ENCODE measurements at places on chromosomes 5 and 9.

DNA sequence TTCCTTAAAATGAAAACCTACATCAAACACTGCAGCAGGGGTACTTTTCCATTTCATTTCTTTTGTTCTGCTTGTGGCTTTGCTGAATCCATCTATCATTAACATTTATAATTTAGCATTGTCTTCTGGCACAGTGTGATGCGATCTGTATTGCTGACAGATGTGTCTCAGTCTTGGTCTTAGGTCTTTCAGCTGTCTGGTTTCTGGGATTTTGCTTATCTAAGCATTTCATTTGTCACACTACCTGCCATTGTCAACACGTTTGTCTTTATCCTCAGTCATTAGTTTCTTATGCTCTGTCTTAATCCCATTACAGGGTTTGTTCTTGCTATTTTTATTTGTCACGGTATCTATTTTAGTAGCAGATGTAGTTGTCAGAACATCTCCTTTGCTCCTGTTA, 303.1 kb downstream of the IZUMO3 start:
- no peak for DNase-seq

DNA sequence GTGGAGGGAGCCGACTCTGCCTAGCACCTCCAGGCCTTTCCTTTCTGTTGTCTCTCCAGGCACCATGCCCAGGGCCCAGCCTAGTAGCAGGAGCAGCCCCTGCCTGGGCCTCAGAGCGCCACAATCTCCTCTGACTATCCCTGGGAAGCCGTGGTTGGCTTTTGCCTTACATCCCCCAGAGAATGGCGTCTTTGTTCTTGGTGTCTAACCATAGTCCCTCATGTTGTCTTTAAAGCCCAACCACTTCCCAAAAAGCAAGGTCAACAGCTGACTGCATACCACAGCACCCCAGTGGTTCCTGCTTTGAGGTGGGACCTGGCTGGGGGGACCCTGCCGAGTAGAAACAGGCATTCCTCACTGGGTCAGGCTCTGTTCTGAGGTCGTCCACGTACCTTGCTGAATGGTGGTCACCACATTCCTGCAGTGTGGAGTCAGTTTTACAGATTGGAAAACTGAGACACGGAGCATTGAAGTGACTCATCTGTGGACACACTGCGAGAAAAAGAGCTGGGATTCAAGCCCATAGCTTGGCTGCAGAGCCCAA, 13.7 kb upstream of the CERCAM start:
- DNase-seq = no peak

- DNase-seq = peak; percentile 23
Observed at GRCh38 chr9:36793277-36793676, 220.6 kb downstream of the MELK start.

DNA sequence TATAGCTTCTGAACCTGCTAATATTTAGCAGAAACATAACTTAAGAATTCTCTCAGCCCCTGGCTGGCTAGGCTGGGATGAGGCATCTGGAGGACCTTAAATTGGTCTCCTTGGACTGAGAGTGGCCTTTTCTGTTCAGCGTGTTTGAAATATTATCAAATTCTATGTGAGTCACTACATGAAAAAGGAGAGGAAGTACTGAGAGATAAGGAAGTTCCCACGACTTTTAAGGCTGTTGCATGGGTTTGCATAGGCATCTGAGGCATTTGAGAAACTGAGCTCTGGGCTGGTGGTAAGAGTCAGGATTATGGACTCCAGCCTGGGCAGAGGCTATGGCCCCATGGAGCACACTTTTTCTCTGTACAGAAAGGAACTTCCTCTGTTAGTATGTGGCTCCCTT, 816.2 kb upstream of the GRAMD2B start:
- DNase-seq = no peak

GRCh38 chr9:136748666-136749611, 614 bp upstream of the LCN6 start:
- DNase-seq = no peak

DNA sequence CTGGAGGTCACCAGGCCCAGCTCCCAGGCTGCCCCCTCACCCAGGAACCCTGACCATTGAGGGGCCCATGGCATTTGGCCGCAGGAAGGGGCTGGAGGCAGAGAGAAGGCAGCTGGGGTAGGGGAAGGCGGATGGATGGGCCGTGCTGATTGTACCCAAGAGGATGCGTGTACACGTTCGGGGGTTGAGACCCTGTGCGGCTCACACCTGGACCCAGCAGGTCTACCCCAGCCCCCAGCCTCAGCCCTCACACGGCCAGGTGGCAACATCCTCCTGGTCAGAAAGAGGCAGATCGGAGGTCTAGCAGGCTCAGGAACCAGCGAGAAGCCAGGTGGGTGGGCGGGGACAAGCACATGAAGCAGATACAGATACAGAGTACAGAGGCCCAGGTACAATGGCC, 33.7 kb downstream of the NACC2 start:
- no peak for DNase-seq

DNA sequence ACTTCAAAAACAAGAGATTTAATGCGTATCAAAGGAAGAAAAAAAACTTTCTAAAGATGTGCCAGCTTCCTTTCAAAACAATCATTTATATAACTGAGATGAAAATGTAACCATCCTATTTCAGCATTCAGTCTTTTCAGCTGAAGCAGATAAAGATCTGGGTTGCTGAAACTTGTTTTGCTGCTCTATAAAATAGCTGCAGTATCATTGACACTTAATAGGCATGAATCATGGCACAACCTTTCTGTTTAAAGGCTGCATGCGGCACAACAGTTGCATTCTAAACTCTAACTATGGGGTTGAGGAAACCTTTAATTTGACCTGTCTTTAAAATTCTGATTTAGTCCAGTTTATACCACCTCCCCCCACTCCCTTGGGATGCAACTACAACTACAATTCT, 196.7 kb downstream of the MPDZ start:
- no peak for DNase-seq

DNA sequence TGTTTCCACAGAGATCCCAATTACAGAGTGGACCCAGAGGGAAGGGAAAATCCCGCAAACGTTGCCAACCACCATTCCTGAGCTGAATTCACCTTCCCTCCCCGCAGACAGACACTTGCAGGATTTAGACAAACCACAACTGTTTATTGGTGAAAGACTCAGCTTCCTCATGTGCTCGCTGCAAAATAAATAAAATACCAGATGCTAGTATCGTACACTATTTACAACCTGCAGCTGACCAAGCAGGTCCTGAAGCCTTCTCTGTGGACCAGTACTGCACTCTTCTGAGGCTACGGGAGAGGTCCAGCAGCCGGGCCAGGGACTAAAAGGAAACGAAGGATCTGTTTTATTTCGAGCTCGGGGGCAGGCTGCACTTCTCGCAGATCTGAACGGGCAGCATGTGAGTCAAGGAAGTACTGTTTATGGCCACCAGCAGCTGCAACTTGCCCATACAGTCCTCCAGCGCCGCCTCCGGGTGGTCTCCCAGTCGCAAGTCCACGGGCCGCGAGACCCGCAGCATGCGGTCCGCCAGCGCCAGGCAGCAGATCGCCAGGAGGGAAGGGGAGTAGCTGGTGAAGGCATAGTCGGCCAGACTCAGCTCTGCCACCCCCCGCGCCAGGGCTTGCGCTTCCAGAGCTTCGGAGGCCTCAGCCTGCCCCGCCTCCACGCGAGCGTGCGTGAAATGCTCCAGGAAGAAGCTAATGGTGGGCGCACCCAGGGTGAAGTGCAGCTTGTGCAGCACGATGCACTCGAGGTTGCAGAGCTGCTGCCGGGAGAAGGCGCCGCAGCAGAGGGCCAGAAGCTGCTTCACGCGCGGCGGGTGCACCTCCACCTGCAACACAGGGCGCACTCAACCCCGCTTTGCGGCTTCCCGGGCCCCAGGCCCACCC, 2.1 kb downstream of the CCNO start:
- DNase-seq = peak; percentile 59

GRCh38 chr9:101445353-101446029, 9.9 kb upstream of the ALDOB start:
- no peak for DNase-seq

GRCh38 chr9:97525451-97525850, 24.0 kb downstream of the TMOD1 start:
- DNase-seq = no peak

DNA sequence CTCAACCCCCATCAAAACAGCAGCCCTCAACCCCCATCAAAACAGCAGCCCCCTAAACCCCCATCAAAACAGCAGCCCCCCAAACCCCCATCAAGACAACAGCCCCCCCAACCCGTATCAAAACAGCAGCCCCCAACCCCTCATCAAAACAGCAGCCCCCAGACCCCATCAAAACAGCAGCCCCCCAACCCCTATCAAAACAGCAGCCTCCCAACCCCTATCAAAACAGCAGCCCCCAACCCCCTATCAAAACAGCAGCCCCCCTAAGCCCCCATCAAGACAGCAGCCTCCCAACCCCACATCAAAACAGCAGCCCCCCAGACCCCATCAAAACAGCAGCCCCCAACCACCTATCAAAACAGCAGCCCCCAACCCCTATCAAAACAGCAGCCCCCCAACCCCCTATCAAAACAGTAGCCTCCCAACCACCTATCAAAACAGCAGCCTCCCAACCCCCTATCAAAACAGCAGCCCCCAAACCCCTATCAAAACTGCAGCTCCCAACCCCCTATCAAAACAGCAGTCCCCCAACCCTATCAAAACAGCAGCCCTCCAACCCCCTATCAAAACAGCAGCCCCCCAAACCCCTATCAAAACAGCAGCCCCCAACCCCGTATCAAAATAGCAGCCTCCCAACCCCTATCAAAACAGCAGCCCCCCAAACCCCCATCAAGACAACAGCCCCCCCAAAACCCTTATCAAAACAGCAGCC, 1.2 kb downstream of the TPPP start:
- DNase-seq = no peak

GRCh38 chr5:171295299-171295698, 13.7 kb upstream of the TLX3 start:
- no peak for DNase-seq

DNA sequence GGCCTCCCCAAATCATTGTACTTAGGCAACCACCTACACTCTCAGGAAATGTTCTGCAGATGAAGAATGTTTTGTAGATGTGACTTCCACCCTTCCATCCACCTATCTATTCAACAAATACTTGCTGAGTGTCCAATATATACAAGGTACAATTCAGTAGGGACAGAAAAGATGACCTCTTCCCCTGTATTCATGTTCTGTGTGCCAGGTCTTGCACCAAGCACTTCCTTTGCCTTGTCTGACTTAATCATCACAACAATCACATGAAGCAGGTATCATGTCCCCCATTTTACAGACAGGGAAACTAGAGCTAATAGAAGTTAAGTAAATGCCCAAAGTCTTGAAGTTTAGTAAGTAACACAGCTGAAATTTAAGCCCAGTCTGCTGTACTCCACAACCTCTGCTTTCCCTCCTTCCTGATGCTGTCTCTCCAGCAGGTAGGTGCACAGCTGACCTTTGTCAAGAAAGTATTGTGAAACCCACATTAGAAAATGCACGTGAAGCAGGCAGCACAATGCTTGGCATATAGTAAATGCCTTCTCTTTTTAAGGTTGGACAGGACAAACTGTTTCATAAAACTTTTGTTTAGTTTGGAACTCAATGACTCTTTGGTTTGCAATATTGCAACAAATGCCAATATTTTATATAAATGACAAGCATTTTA, 296.5 kb downstream of the DEPDC1B start:
- no peak for DNase-seq

DNA sequence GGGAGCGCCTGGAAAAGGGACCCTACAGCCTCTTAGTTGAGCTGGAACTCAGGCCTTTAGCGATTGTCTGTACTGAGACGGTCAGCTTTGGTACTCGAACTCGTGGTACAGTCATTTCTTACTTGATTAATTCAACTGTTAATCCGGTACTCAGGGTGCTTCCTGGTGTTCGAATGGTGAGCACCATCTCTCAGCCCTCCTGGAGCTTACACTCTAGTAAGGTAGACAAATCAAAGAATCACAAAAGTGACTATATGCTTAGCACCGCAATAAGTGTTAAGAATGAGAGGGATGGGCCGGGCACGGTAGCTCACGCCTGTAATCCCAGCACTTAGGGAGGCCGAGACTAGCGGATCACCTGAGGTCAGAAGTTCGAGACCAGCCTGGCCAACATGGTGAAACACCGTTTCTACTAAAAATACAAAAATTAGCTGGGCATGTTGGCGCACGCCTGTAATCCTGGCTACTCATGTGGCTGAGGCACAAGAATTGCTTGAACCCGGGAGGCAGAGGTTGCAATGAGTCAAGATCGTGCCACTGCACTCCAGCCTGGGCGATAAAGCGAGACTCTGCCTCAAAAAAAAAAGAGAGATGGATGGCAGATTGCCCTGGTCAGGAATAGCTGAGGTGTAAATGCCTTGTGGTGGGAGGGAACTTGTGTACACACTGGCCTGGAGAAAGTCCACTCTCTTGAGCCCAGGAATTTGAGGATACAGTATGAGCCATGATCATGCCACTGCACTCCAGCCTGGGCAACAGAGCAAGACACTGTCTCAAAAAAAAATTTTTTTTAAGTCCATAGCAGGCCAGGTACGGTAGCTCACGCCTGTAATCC, 981 bp downstream of the TCOF1 start:
- no peak for DNase-seq

- peak; percentile 42 for DNase-seq
Observed at GRCh38 chr5:6525910-6526309, 77.3 kb downstream of the UBE2QL1 start.

DNA sequence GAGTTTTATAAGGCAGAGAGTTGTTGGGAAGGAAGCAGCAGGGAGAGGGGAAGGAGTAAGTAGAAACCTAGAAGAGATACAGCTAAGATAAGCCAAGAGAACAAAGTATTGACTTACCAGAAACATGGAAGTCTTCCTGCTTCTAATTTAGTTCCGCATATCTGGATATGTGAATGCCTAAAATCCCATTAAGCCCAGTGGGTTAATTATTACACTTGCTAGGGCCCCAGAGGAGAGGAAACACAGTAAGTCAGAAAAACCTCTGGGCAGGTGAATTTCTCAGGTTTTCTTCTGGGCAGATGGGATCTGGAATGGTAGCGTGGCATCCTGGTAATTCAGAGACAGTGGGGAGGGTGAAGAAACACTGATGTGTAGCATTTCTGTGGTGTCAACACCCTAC, 104.7 kb upstream of the GABRP start:
- DNase-seq = no peak

DNA sequence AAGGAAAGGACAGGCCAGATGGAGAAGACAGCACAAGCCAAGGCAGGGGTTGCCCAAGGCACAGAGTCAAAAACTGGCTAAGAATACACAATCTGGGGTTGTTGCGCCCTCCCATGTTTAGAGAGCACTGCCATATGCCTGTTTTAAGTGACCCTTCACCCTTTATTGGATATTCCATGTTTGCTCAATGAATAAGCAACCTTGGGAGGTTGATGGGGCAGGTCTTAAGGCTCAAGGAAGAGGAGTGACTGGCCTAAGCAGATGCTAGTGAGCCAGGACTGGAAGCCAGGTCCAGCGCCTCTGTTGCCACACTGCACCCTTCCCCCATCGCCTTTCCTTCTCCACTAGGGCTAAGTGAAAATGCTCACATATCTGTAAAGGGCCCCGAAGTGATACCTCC, 6.7 kb downstream of the TXN start:
- DNase-seq = no peak

- DNase-seq = no peak
Observed at GRCh38 chr9:132350861-132351315, 3.9 kb downstream of the SETX start.

GRCh38 chr9:124754289-124754688, 16.8 kb downstream of the NR6A1 start:
- no peak for DNase-seq

- no peak for DNase-seq
Observed at GRCh38 chr5:52956915-52957747, 32.0 kb upstream of the ITGA2 start.
